Activated CD4-positive, alpha-beta T cell treated with anti-CD3 and anti-CD28 coated beads, Interleukin-2, amount 10 ng/mL, durations not matched to agents 7 days and 5 days (primary cell): ENCODE measurements at places on chromosomes 13 and 19. TPM values are rescaled to one million over a fixed set of nuclear protein-coding genes. Genes with fewer than 3 reads are reported as not detected.

IGFL1 gene
- not detected for total RNA-seq

ZNF616 gene
- 8.3 TPM for total RNA-seq

IFNL1 gene
- total RNA-seq = not detected

CYP4F11 gene
- not detected for total RNA-seq

FOXO1 gene
- total RNA-seq = 40.3 TPM

SBK2 gene
- not detected for total RNA-seq

HSPBP1 gene
- 26.9 TPM for total RNA-seq

HCN2 gene
- total RNA-seq = 2.6 TPM

- H3K36me3 ChIP-seq = no peaks in the 10 kb centered on the region
- DNase-seq = peak; percentile 17
These were observed 23.2 kb upstream of the GPC5 start for GRCh38 chr13:91375116-91375729.

GRCh38 chr13:51241720-51242119 lies 19.5 kb downstream of the FAM124A start:
- no peak overlapping the region for H3K4me3 ChIP-seq
- H3K27ac ChIP-seq = no peak overlapping the region
- no peaks in the 10 kb centered on the region for H3K36me3 ChIP-seq
- no peaks in the 10 kb centered on the region for H3K4me1 ChIP-seq
- peaks cover 2% of the 10 kb centered on the region for H3K27me3 ChIP-seq
- no peak for DNase-seq

GRCh38 chr13:78589206-78589605 lies 14.1 kb downstream of the POU4F1 start:
- H3K27ac ChIP-seq = no peak overlapping the region
- H3K4me1 ChIP-seq = peaks cover 3% of the 10 kb centered on the region
- DNase-seq = no peak

DNA sequence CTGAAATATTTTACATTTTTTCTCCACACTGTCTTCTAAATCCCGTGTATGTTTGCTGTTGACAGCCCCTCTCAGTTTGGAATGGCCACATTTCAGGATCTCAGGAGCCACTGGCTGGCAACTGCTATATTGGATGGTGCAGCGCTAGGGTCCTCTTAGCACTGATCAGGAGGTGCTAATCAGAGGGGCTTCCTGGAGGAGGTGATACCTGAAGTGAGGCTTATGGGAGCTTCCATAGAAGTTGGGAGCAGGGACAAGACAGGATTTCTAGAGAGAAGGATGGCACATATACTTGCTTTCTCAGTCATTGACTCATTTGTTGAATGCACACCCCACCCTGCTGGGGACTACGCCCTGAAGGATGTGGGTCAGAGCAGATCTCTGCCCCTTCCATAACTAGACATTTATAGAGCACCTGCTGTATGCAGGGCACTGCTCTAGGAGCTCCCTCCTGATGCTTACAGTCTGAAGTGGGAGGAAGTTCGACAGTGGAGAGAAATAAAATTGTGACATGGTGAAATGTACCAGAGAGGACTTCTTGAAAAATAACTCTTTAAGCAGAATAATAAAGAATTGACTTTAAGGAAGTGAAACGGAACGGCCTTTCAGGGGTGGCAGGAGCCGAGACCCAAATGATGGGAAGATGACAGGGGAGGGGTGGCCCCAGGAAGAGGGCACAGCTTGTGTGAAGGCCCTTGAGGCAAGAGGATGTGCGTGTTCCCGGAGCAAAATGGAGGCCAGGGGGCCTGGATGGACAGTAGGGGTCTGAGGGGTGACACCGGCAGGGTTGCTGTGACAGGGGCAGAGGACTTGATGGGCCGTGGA lies 13.1 kb downstream of the AP2A1 start:
- H3K27ac ChIP-seq = no peak overlapping the region
- H3K4me1 ChIP-seq = peaks cover 22% of the 10 kb centered on the region
- H3K36me3 ChIP-seq = peaks cover 26% of the 10 kb centered on the region
- DNase-seq = no peak

- H3K4me1 ChIP-seq = no peaks in the 10 kb centered on the region
- no peak for DNase-seq
These were observed 17.4 kb downstream of the KLK2 start for GRCh38 chr19:50890422-50891252.

DNA sequence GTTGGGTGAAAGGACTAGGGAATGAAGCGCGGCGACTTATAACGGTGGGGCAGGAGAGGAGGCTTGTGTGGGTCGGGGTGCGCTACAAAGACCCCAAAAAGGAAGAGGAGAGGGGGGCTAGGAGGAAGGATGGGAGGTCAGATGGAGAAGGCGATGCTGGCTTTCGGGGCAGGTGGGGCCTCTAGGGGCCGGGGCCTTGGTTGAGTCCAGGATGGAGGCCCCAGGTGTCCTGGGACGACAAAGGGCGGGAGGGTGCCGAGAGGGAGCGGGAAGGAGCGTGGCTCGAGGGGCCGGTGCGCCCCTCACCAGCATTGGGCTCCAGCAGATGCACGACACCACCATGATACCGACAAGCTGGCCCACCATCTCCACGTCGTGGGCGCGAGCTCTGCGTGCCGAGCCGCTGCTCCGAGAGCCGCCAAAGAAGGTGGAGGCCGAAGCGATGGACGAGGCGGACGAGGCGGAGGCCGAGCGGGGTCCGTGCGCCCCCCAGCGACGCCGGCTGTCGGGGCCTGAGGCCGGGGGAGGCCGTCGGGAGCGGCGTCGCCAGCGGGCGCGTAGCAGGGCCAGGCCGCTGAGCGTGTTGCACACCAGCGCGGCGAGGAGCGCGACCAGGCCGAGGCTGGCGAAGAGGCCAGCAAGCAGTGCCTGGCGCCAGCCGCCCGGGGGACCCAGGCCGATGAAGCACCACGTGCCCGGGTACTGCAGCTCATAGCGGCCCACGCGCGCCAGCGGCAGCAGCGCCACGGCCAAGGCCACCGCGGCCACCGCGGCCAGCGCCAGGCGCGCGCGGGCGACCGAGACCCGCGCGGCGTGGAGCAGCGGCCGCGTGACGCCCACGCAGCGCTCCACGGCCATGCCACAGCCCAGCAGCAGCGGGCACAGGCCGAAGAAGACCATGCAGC lies 1.8 kb downstream of the PTGER1 start:
- H3K36me3 ChIP-seq = peaks cover 14% of the 10 kb centered on the region
- H3K27me3 ChIP-seq = peaks cover 16% of the 10 kb centered on the region
- DNase-seq = no peak
- peaks cover 30% of the 10 kb centered on the region for H3K4me1 ChIP-seq
- H3K4me3 ChIP-seq = no peak overlapping the region
- peak overlapping the region; percentile 31 for H3K27ac ChIP-seq

GRCh38 chr13:45872566-45872965 lies 21.0 kb upstream of the SIAH3 start:
- H3K4me3 ChIP-seq = no peak overlapping the region
- no peaks in the 10 kb centered on the region for H3K36me3 ChIP-seq
- H3K27me3 ChIP-seq = no peaks in the 10 kb centered on the region
- no peak for DNase-seq
- H3K27ac ChIP-seq = no peak overlapping the region

- no peak for DNase-seq
- H3K36me3 ChIP-seq = no peaks in the 10 kb centered on the region
- no peak overlapping the region for H3K27ac ChIP-seq
- H3K27me3 ChIP-seq = peaks cover 16% of the 10 kb centered on the region
- H3K4me3 ChIP-seq = no peak overlapping the region
These were observed 53.9 kb downstream of the C13orf46 start for GRCh38 chr13:113919761-113920559.

- no peak overlapping the region for H3K4me3 ChIP-seq
- no peaks in the 10 kb centered on the region for H3K36me3 ChIP-seq
- no peaks in the 10 kb centered on the region for H3K4me1 ChIP-seq
- H3K27ac ChIP-seq = no peak overlapping the region
- H3K27me3 ChIP-seq = no peaks in the 10 kb centered on the region
These were observed 239.9 kb downstream of the SPRY2 start for GRCh38 chr13:80101040-80101439.

DNA sequence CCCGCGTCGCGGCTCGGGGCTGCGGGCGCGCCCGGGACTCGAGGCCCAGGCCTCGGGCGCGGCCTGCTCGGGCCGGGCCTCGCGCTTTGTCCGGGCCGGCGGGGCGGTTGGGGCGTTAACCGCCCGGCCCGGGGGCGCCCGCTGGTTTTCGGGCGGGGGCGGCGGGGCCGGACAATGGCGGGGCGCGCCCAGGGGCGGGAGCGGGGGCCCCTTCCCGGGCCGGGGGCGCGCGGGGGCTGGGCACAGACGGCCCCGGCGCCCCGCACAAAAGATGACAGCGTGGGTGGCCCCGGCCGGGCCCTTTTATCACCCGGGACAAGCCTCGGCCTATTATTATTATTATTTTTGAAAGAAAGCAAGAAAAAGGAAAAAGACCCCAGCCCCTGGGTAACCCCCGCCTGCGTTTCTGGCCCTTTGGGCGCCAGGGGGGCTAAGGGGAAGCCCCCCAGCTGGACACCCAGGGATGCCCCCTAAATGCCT lies 419 bp downstream of the KDM4B start:
- H3K36me3 ChIP-seq = peaks cover 19% of the 10 kb centered on the region
- H3K4me3 ChIP-seq = peak overlapping the region; percentile 94

DNA sequence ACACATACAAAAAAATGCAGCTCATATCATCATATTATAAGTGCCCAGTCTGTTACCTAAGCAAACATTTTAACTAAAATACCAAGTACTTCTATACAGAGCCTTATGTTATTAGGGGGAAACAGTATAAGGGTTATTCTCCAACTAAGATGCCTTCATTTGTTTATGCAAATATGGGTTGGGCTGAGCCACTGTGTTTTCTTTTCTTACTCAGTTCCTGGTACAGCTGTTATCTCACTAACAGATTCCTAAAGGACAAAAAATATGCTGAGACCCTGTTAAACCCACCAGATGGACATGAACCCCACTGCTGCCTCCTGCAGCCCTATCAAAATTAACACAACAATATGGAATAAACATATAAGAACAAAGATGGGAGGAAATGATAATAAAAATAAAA lies 34.5 kb upstream of the SMAD9 start:
- H3K27ac ChIP-seq = no peak overlapping the region
- H3K36me3 ChIP-seq = peaks cover 36% of the 10 kb centered on the region
- no peaks in the 10 kb centered on the region for H3K27me3 ChIP-seq

- H3K36me3 ChIP-seq = peaks cover 3% of the 10 kb centered on the region
- no peak overlapping the region for H3K4me3 ChIP-seq
- peaks cover 10% of the 10 kb centered on the region for H3K27me3 ChIP-seq
- peaks cover 11% of the 10 kb centered on the region for H3K4me1 ChIP-seq
These were observed 4.8 kb upstream of the TMEM255B start for GRCh38 chr13:113754242-113754641.

GRCh38 chr13:79468402-79468801 lies 12.6 kb upstream of the NDFIP2 start:
- H3K36me3 ChIP-seq = no peaks in the 10 kb centered on the region
- no peak overlapping the region for H3K4me3 ChIP-seq
- H3K4me1 ChIP-seq = peaks cover 2% of the 10 kb centered on the region
- no peaks in the 10 kb centered on the region for H3K27me3 ChIP-seq
- DNase-seq = no peak
- H3K27ac ChIP-seq = no peak overlapping the region

GRCh38 chr13:51806566-51806965 lies 2.6 kb upstream of the DHRS12 start:
- no peak overlapping the region for H3K4me3 ChIP-seq
- no peaks in the 10 kb centered on the region for H3K27me3 ChIP-seq
- peaks cover 42% of the 10 kb centered on the region for H3K4me1 ChIP-seq

DNA sequence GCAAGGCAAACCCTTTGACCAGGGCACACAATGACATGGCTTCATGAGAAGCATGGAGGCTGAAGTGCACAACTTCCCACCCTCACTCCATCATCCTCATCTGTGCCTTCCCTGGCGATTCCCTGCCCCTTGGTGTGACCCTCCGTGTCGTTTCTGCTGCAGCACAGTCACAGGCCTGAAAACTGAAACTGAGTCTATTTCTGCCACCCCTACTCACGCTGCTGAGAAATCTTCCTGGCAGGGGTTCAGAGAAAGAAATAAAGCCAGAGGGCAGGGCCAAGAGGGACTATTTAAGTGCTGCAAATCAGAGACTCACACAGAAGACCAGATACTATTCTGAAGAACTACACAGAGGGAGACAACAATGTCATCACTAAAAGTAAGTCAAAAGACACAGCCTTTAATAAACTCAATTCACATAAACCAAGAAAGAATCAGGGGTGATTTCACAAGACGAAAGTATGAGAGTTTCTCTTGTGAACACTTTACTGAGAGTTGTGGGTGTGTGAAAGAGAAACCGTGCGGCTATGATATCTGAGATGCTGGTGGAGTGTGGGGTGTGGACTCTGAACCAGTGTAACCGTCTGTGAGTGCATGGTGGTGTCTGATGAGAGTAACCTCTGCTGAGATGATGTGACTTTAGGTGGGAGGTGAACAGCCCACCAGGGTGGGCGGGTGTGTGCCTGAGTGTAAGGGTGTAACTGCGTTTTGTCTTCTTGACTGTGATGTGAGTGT lies 23.5 kb downstream of the LGALS16 start:
- no peaks in the 10 kb centered on the region for H3K27me3 ChIP-seq
- peak overlapping the region; percentile 74 for H3K4me3 ChIP-seq
- H3K27ac ChIP-seq = peak overlapping the region; percentile 93
- H3K4me1 ChIP-seq = peaks cover 43% of the 10 kb centered on the region

GRCh38 chr13:25214491-25215252 lies 42.6 kb upstream of the AMER2 start:
- no peaks in the 10 kb centered on the region for H3K36me3 ChIP-seq
- peaks cover 4% of the 10 kb centered on the region for H3K27me3 ChIP-seq
- no peak overlapping the region for H3K4me3 ChIP-seq
- no peak overlapping the region for H3K27ac ChIP-seq
- H3K4me1 ChIP-seq = peaks cover 2% of the 10 kb centered on the region
- DNase-seq = no peak

DNA sequence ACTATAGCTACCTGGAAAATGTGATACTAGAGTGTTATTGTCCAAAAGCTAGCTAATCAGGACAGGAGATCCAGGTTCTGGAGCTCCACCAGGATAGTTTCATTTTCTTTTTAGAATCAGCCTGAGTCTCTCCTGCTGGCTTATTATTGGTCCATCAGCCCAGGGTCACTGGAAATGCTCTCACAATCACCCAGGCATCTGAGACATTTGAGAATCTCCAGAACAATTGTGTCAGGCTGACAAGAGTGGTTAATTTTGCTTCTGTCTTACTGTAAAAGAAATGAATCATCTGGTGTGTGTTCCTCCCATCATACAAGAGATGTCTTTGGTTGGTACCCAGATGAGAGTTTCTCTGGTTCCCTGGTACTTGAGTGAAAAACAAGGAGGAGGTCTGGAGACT lies 43.6 kb upstream of the ZNF681 start:
- peak overlapping the region; percentile 74 for H3K27ac ChIP-seq
- H3K36me3 ChIP-seq = peaks cover 15% of the 10 kb centered on the region
- no peaks in the 10 kb centered on the region for H3K27me3 ChIP-seq
- H3K4me1 ChIP-seq = peaks cover 34% of the 10 kb centered on the region
- no peak for DNase-seq
- H3K4me3 ChIP-seq = peak overlapping the region; percentile 48

DNA sequence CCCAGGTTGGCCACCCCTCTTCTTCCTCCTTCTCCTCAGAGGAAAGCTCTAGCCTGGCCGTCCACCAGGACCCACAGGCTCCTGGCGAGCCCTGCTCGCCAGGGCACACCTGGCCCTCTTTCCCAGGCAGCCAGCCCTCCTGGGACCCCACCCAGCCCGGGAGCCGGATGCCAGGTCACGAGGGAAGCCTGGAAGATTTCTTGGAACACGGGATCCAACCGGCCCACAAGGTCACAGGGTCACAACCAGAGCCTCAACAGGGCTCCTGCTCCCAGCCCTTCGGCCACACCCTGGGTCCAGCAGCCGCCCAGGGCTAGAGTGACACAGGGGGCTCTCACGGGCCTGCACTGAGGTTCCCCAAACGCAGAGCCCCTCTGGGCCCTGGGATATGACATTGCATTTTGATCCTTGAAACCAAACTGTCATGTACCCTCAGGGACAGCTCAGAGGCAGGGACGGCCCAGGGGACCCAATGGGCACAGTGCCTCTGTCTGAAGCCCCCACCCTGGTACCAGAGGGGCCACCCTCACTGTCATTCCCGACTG lies 5.5 kb downstream of the MKNK2 start:
- peaks cover 17% of the 10 kb centered on the region for H3K36me3 ChIP-seq
- no peak overlapping the region for H3K27ac ChIP-seq
- no peak for DNase-seq
